ENCODE measurements at places on chromosomes 7 and 10.

DNA sequence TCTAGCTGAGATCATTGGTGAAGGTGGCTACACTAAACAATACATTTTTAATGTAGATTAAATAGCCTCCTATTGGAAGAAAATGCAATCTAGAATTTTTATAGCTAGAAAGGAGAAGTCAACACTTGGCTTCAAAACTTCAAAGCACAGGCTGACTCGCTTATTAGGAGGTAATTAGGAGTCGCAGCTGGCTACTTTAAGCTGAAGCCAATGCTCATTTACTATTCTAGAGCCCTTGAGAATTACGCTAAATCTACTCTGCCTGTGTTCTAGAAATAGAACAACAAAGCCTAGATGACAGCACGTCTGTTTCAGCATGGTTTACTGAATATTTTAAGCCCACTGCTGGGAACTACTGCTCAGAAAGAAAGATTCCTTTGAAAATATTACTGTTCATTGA, 101.6 kb upstream of the EEPD1 start:
- no peak for DNase-seq

DNA sequence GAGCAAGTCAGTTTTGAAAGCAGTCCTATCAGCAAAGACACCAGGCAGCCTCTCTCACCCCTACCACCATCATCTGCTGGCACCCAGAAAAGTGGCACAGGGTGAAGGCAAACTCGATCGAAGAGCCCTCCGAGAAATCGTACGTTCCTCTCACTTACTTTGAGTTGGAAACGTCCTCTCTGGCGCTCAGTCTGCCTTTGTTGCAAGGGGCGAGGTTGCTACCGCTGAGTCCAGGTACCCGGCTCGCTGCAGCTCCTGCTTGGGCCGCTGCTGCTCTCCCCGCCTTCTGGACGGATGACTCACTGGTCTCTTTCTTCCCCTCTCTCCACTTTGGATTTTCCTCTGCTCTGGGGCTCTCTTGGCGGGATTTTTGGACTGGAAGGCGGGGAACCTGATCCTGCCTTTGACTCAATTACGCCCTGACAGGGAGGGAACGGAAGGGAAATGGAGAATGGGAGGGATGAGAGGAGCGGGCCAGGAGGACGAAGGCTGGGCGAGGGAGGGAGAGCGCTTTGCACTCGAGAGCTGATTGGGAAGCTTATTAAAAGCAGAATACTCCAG, at the start of gene PTN:
TSS of gene PTN (minus strand) at position 453 of the 561 bp plus-strand sequence. CDS start 88,760 bp downstream, outside the sequence.
- DNase-seq = no peak

DNA sequence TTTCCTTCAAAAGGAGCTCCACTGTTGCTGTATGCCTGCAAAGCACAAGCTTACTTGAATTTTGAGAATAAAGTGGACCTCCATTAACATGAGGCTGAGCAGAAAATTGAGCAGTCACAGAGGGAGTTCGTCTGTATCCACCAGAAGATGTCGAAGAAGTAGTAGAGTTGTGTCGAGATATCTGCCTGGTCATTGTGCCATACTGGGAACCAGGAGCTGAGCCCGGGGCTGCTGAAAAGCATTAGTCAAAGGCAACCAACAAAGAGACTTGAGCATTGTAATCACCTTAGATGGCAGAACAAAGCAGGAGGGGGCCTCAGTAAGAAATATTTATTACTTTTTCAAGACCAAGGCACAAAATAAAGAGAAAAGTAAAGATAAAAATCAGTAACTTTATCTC, 61.5 kb downstream of the PDSS1 start:
- no peak for DNase-seq

DNA sequence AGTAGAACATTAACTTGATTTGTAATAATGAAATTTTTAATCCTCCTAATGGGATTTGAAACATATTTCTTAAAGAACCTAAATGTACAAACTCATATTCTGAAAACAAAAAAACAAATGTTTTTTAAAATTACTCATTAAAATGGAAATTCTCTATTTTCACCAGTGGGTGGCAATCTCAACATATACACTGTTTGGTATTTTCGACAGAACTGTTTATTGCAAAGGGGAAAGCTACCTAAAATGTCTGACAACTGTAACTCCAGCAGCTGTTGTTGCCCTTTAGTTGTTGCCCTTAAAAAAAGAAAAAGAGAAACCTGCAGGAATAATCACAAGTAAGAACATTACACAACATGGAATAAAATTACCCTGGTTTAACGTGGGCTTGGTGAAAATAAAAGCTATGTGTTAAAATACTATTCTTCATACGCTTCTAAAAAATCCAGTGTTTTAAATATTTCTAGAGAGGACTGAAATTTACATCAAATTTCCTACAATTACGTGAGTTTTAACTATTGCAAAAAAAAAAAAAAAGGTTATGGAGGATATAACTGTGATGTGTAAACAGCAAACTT, 54.5 kb downstream of the COL1A2 start:
- DNase-seq = peak; percentile 29

- DNase-seq = no peak
These were observed 327 bp upstream of the FIS1 start for GRCh38 chr7:101245147-101245668.

- DNase-seq = no peak
These were observed 419.0 kb upstream of the GALNT17 start for GRCh38 chr7:70712942-70713341.

All from germinal center (tissue), 1 donor.